ENCODE measurements at places on chromosomes 6 and 20.

GRCh38 chr6:17884498-17885478 is 102.6 kb downstream of the KIF13A start:
- no peak for DNase-seq

- no peak for DNase-seq
These were observed 669 bp upstream of the PEX6 start for GRCh38 chr6:42979523-42980177.

DNA sequence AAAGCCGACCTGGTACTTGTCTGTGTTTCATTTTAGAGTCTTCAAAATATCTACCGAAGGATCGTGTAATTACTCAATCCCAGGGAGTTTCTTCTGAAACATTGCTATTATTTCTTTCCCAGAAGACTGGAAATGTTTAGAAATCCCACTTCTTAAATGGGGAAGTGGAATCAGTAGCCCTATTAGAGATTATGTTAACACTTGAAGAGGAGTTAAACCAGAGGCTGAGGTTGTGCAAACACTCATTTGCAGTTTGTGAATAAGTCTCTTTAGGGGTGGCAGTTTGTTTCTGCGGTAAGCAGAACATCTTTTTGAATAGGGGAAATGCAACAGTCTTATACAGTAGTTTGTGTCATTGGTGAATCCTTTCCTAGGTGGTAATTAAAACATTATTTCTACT is 21.3 kb downstream of the DSP start:
- DNase-seq: no peak

DNA sequence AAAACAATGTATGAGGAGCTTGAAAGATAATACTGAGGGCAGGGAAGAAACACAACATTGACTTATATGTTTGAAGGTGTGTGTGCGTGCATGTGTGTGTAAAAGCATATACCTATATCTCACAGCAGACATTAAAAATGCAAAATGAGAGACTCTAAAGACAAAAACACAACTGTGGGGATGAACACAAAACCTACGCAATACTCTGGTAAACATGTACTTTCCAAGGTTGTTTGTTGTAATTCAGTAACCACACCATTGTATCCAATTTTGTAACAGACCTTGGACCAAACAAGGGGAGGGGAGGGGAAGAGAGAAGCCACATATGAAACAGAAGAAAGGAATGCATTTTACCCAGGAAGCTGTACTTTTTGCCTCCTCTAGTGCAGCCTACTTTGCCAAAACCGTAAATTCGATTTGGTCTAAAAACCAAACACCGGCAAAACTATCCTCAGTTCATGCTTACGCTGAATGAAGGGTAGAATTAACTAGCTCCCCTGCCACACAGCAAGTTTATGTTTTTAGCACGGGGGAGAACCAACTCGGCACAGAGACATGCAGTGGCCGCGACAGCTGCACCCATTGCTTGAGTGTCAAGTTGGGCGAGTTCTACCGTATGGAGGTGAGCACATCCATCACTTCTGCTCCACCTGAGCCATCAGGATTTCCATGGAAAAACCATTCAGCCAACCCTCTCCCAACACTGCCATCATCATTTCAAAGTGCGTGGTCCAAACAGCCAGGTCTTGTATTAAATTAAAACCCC is 50.0 kb downstream of the CNKSR3 start:
- no peak for DNase-seq

GRCh38 chr6:127520066-127520465 is 931 bp upstream of the MTCL3 start:
- no peak for DNase-seq

DNA sequence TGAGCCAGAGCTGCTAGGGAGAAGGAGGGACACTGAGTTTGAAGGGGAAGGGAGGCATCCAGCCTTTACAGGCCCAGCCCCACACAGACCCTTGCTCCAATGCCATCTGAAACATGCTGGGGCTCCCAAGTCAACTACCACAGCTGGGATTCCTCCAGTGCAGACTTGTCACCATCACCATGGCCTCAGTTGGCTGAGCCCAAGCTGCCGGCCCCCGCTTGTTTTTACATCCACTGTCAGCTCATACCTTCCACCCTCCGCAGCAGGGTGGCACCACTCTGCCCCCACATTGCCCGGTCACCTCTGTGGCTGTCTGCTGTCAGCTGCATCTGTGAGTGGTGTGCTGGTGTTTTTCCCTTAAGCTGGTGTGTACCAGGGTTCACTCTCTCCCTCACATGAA is 26.1 kb downstream of the GFOD1 start:
- DNase-seq: no peak

DNA sequence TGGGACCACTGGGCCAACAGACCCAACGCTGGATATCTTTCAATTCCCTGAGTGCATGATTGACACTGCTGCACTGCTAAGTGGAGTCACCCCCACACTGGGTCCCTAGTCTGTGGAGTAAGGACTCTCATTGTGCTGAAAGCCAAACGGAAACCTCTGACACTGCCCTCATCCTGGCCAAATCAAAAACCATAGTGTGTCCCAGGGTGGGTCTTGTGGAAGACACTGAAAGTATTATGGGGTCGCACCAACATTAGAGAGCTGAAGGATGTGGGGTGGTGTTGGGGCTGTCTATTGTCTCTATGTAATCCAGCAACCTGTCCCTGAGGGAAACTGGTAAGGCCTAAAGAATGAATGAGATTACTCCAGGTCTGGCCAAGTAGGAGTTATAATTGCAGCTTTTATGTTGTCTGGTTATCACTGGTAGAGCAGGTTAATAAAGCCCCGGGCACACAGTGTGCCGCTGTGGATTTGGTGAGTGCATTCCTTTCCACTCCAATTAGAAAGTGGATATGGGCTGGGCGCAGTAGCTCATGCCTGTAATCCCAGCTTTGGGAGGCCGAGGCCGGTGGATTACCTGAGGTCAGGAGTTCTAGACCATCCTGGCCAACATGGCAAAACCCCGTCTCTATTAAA is 57.9 kb downstream of the HLA-A start:
- DNase-seq: no peak

GRCh38 chr20:58492795-58493524 is 22.2 kb downstream of the APCDD1L start:
- DNase-seq: no peak

- no peak for DNase-seq
These were observed 189.4 kb upstream of the PRDM1 start for GRCh38 chr6:105896821-105897095.

GRCh38 chr6:6556161-6556737 is 32.3 kb upstream of the LY86 start:
- DNase-seq: peak; percentile 60

DNA sequence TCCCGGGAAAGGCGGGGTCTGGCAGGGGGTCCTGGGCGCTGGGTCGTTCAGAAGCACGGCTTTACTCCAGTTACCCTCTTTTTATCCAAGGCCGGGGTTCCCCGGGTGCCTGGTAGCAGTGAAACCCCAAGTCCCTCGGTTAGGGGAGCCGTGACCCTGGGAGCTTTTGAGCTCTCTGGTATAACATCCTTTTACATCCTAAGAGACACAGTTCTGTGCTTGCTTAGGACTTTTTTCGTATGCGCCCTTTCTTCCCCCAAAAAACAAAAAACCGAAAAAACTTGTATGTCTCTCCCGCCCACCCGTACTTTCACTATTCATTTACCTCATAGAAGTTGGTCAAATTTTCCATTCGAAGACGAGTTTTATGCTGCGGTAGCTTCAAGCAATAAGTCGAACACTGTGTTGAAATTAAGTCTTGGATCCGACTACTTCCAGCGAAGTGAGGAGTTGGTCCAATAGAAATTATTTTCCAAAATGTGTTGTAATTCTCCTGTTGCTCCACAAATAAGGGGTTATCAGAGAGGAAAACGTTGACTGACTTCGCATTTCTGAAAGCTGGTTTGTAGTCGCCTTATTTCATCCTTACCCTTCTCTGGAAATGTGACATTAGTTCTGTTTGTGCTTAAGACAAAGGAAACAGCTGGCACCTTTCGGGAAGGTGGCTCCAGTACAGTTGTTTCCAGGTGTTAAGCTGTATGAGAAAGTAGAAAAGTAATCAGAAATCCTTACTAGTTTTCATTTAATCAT is 816 bp upstream of the MAN1A1 start:
- DNase-seq: peak; percentile 6

DNA sequence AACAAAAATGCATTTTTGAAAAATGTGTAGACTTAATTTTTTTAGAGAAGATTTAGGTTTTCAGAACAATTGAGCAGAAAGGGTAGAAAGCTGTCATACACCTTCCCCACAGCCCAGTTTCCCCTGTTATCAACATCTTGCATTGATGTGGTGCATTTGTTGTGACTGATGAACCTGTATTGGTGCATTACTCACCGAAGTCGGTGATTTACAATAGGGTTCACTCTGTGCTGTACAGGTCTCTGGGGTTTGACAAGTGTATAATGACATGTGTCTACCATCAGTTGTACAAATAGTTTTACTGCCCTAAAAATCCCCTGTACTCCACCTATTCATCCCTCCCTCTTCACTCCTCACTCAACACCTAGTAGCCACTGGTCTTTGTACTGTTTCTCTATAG is 23.8 kb upstream of the ADIG start:
- DNase-seq: no peak

DNA sequence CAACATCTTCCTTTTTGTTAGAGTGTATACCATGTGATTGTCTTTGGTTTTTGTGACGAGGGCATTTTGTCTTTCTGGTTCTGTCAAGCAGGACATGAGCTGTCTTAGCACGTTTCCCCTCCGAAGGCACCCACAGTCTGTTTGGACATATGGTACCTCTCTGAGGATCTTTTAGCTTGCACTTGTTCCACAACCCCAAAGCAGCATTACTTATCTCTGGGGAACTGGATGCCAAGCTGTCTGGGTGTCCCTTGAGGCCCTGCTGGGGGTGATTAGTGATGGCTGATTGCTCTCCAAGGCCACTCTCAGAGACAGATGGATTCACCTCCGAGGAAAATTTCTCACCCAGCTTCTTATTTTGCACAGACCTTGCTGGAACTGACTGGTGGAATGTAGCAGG is 445.0 kb upstream of the CHD6 start:
- peak; percentile 85 for DNase-seq

DNA sequence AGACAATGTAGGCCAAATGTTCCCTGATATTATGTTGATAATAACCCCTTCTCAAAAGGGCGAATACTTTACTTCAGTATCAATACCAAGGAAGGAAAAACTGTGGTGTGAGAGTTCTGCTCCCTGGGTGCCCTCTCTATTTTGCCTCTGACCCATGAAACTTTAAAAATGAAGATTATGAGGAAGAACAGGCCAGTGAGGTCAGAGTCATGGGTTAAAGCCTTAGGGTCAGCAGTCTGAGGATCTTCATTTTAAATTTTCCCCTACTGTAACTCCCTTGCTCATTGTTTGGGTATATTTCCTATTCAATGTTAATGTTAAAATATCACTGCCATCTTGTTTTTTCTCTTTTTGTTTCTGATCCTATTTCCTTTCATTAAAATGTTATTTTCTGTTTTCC is 47.9 kb downstream of the PRKN start:
- DNase-seq: no peak

GRCh38 chr20:41631826-41632225 is 13.6 kb upstream of the CHD6 start:
- no peak for DNase-seq

DNA sequence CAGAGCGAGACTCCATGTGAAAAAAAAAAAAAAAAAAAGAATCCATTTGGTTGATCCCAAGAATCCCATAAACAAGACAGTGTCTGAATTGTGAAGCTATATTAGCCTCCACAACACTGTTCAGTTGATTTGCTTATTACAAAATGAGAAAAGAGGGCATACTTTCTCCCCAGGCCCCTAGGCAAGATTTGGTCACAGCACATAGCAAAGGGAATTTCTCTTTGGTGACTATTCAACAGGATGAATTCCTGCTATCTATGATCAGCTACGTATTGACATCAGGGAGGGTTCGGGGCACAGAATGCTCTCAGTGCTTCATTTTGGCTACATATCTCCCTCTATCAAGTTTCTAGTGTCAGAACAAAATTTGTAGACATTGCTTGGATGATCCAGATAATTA is 20.2 kb upstream of the SLC22A3 start:
- DNase-seq: no peak

- no peak for DNase-seq
These were observed 52.0 kb downstream of the JPH2 start for GRCh38 chr20:44135012-44135412.

- DNase-seq: no peak
These were observed 267.9 kb downstream of the DLL1 start for GRCh38 chr6:170022827-170023619.
